ENCODE measurements at places on chromosomes 16 and 17.
A peak's percentile ranks its signal among the peaks of the same experiment; 100 is the strongest.

DNA sequence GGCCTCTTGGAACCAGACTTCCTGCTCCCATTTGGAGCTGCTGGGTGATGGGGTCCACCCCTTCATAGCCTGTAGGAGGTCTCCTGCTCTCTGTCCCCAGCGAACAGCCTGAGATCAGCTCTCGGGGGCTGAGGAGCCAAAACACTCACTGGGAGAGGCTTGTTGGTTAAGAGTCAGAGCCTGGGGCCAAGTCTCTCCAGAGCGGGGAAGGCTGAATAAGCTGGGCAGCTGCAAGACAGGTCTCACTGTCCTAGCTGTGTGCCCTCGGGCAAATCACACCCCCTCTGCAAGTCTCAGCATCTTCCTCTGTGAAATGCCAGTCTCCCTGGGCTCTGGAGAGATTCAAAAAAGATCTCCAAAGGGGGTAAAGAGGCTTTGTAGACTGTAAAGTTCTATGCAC is 174.6 kb downstream of the WSCD1 start:
- DNase-seq = no peak

- DNase-seq = no peak
Observed at GRCh38 chr16:64910356-64910755, 211.5 kb downstream of the CDH11 start.

DNA sequence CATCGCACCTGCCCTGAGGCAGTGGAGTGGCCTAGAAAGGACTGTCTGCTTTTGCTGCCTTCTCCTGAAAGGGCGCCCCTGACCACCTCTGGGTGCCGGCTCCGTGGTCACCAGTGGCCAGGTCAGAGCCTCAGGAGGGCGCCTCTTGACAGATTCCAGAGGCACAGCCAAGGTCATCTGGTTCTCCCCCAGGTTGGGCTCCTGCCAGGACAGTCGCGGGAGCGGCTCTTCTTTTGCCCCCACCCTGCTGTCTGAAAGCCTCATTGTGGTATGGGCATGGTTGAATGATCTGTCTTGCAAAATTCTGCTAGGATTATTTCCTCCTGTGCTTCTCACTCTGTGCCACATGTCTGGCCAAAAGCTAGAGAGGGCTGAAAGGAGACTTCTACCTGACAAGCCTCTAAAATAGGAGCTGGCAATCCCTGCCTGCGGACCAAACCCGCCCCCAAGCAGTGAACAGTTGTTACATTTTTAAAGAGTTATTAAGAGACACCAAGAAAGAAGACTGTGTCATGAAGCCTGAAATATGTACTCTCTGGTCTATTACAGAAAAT is 82.8 kb downstream of the SNX29 start:
- peak; percentile 20 for DNase-seq

DNA sequence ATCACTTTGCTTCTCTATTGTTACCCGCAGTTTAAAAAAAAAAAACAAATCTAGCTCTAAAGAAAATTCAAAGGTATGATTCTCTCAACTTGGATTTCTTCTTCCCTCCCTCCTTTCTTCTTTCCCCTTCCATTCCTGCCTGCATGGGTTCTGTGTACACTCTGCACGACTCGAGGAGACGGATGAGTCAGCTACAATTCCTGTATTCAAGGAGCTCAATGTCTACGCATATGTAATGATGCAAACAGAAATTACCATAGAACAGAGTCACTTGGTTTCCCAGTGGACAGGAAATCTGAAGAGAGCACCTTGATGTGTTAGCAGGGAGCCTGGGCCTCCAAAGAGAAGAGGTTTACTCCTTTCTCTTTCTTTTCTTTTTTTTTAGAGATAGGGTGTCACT is 92.3 kb downstream of the VPS53 start:
- no peak for DNase-seq

GRCh38 chr16:11252482-11252931 is 3.5 kb downstream of the SOCS1 start:
- DNase-seq = no peak

DNA sequence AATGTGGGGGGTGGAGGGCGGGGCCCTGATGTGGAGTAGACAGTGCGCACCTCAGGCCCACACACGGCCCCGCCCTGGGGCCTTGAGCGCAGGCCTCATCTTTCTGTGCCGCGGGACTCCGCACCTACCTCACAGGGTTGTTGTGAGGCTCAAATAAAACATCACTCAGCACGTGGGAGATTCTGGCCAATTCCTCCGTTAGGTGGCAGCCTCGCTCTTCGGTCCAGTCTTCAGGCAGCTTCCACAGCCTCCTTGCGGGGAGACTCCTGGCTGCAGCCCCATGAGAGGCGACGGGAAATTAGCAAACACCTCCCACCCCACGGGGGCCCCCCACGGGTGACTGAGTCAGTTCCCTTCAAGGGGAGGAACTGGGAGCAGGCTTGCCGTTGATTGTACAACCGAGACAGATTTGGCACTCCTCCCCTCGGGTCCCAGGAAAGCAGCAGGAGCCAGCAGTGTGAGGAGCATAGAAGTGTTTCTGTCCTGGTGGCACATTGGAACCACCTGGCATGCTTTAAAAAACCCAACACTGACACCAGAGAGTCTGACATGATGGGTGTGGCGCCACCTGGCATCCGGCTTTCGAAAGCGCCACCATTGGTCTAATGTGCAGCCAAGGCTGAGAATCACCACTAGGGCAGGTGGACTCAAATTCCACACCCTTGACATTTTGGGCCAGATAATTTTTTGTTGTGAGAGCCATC is 7.6 kb downstream of the MRM1 start:
- DNase-seq = peak; percentile 48

DNA sequence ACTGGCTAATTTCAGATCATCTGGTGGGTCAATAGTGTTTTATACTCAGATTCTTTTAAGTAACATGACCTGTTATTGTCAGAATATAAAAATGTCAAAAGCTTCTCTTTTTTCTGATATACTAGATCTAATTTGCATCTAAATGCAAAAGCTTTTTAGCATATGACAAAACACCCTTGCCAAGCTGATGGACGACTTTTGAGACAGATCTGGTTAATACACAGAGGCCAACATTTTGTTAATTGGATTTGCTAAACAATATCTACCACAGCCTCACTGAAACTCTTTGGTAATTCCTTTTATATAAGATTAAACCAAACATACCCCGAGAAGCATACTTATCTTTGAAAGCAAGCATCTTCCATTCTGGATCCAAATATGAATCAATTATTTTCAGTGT is 10.3 kb upstream of the NOL11 start:
- DNase-seq = no peak

DNA sequence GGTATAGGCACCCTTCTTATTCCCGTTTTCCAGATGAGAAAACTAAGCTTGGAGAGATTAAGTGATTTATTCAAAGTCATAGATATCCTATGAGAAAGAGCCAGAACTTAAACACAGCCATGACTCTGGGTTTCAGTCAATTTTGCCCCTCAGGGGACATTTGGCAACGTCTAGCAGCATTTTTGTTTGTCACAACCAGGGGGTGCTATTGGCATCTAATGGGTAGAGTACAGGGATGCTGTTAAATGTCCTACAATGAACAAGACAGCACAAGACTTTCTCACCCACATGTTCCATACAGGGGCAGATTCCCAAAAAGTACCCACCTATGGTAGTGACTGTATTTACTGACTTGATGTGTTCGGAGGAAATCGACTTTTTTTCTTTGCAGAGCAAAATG is 4.8 kb upstream of the SHISA9 start:
- DNase-seq = peak; percentile 57

GRCh38 chr16:75477680-75478473 is 13.4 kb upstream of the TMEM170A start:
- no peak for DNase-seq

GRCh38 chr16:71923941-71924690 is 28.8 kb downstream of the IST1 start:
- DNase-seq = no peak

GRCh38 chr16:80932708-80933095 is 74.0 kb downstream of the CMC2 start:
- DNase-seq = no peak

DNA sequence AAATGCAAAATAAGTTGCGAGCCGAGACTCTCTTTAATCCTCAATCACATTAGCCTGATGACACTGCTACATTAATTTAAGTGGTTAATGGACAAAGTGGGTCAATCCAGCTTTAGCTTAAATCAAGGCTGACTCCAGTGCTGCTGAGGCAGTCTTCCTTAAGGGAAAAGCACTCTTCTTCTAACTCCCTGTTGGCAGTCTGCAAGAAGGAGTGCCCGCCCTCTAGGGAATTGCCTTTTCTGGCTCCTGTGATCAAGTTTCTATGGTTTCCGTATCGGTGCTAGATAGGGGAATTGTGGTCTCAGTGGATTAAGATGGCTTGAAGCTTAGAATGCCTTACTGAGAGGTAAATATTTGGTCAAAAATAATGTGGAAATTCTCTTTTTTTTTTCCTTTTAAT is 41.0 kb downstream of the HS3ST3B1 start:
- no peak for DNase-seq
